ENCODE measurements at places on chromosomes 16 and 17.

GRCh38 chr16:85303354-85303883 lies 191.1 kb upstream of the CIBAR2 start:
- DNase-seq, result no peak

DNA sequence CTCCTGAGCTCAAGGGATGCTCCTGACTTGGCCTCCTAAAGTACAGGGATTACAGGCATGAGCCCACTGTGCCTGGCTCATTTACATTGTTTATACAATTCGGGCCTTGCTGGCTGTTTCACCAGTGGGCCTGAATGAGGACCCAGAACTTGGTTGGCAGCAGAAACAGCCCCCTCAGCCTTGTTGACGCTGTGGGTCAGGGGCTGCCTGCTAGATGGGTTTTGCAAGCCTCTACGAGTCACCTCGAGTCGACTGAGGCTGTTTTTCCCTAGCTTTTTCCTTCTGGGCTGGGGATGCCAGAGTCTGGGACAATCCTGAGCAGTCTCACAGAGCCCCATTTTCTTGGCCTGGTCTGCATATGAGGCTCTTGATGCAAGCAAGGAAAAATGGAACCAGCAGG lies 16.1 kb downstream of the PPL start:
- no peak for DNase-seq

- no peak for DNase-seq
Observed at GRCh38 chr17:79834565-79835469, 4.4 kb downstream of the CBX4 start.

DNA sequence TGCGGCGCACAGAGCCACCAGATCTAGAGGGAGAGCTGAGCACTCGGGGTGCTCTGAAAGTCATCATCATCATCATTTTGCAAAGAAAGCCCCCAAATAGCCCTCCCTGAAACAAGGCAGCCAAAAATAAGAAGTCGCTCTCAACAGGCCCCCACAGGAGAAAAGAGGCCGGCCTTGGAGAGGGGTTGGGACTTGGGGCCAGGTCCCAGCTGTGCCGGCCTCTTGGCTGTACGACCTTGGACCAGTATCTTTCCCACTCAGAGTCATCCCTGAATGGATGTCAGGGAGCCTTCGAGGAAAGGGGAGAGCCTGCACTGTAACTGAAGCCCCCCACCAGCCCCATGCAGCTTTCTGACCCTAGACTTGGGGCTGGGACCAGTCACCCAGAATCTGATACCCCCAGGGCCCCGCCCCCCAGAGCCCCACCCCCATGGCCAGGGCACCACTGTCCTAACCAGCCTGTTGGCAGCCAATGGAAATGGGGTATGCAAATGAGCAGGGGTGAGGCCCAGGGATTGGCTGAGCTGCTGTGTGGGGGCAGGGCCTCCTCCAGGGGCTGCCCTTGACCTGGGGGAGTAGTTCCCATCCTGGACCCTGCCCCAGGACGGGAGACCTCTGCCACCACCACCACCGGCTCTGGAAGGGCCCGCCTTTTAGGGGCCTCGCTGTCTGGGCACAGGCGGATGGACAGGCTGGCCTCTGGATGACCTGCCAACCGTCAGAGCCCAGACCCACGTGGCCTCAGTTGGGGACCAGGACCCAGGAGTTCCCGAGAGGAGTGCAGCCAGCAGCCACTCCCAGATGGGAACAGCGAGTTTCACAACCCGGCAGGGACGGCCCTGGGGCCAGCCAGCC lies 15.4 kb downstream of the ZFPM1 start:
- DNase-seq, result peak; percentile 25

GRCh38 chr17:34146440-34147043 lies 108.5 kb upstream of the CCL2 start:
- no peak for DNase-seq

DNA sequence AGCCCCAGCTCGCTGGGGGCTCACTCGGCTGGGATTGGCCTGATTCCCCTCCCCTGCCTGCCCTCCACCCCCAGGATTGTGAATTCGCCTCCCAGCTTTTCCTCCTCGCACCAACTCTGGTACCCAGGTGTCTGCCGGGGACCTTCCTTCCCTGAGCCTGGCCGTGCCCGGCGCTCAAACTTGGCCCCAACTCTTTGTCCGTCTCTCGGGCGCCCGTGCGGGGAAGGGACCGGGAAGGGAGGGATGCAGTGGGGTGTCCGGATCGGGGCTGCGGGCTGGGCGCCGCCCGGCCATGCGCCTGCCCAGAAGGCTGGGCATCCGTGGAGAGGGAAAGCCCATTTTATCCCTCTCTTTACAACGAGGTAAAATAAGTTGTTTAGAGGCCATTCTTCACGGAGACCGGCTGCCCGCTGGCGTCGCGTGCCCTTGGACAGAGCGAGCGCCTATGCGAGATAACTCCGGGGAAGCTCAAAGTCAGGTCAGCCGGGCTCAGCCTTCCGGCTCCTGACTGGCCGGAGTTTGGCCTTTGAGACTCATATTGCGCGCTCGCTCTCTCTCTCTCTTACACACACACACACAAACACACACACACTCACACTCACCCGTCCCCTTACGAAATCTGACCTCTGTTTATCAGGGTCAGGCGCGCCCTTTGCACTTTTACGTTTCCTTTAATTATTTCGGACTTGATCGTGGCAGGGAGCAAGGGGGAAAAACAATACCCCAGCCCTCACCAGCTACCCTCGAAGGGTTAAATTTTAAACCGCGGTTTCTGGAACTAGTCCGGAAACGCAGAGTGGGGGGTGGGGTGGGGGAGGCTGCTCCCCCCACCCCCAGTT lies 774 bp upstream of the MAF start:
- DNase-seq, result no peak

GRCh38 chr17:72205822-72206221 lies 85.0 kb downstream of the SOX9 start:
- no peak for DNase-seq

GRCh38 chr16:86384263-86384649 lies 126.1 kb upstream of the FOXF1 start:
- no peak for DNase-seq

GRCh38 chr16:82281544-82281943 lies 111.5 kb upstream of the MPHOSPH6 start:
- DNase-seq, result no peak

GRCh38 chr17:10716218-10716617 lies 13.6 kb downstream of the TMEM220 start:
- no peak for DNase-seq

DNA sequence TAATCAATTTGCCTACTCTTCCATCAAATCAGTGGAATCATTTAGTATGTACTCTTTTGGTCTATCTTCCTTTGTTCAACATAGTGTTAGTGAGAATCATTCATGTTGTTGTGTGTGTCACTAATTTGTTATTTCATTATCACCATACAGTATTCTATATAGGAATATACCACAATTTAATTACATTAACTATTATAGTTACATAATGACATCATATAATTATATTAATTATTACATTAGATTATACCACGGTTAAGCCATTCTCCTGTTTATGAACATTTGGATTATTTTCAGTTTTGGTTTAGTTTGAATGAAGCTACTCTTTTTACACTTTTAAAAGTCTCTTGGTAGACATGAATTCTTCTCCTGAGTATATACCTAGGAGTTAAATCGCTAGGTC lies 40.4 kb downstream of the MYO1D start:
- no peak for DNase-seq

- DNase-seq, result no peak
Observed at GRCh38 chr17:53749178-53749577, 73.5 kb upstream of the KIF2B start.

DNA sequence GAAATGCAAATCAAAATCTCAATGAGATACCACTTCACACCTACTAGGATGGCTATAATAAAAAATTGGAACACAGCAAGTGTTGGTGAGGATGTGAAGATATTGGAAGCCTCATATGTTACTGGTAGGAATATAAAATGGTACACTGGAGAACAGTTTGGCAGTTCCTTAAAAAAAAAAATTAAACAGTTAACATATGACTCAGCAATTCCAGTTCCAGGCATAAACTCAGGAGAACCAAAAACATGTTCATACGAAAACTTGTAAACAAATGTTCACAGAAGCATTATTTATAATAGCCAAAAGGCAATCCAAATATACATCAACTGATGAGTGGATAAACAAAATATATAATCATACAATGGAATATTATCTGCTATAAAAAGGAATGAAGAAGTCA lies 28.2 kb downstream of the ZNF652 start:
- DNase-seq, result no peak

DNA sequence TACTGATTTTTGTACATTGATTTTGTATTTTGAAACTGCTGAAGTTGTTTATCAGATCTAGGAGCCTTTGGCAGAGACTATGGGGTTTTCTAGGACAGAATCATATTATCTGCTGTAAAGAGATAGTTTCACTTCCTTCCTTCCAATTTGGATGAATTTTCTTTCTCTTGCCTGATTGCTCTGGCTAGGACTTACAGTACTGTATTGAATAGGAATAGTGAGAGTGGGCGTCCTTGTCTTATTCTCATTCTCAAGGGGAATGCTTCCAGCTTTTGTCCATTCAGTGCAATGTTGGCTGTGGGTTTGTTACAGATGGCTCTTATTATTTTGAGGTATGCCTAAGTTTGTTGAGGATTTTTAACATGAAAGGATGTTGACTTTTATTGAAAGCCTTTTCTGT lies 290.1 kb downstream of the MAP2K4 start:
- DNase-seq, result no peak

DNA sequence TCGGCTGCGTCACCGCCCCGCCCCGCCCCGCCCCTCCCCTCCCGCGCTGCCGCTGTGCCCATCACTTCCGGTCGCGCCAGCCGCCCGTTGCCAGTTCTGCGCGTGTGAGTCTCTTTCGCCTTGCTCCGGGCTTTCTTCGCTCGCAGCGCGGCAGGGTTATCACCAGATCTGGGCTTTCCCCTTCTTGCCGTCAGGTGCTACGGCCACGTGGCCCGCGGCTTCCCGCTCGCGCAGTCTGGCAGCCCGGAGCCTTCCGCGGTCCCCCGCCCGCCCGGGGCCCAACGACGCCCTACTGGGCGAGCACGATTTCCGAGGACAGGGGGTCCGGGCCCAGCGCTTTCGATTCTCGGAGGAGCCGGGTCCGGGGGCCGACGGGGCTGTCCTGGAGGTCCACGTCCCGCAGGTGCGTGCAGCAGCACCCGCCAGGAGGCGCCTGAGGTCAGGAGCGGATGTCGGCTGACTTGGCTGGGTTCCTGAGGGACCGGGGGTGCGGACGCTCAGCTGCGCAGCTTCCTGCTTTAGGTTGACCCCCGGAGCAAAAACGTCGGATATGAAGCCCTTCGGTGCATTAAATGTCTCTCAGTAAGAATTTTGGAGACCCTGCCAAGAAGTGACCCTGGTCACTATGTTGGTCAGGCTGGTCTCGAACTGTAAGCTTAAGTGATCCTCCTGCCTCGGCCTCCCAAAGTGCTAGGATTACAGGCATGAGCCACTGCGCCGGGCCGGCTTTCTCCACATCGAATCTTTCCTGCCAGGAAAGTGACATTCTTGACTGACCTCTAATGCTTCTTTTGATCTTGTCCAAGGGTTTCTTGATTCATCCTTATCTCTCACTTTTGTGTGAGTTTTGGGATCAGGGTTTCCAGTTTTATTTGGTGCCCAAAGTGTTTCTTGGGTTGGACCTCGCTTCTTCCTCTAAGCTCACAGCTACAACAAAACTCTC lies at the start of gene METTL23:
METTL23 (plus strand) TSS at position 64 of the 943 bp plus-strand sequence. CDS start 2,872 bp downstream, outside the sequence.
- no peak for DNase-seq

DNA sequence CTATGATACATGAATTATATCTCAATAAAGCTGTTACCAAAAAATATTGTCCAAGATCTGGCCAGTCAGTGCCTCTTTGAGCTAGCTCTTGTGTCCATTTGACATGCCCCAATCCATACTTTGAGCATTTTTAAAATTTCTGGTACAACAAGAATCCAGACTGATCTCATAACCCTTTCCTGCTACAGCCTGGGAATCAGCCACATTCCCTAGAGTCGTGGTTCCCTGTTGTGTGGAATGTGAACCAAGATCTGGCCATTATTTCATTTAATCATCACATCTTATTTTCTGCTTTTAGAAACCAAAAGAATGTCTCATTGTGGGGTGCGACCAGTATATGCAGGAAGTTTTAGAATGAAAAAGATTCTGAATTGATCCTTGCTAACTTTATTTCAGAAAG lies 34.3 kb upstream of the RPRML start:
- DNase-seq, result no peak

- no peak for DNase-seq
Observed at GRCh38 chr17:31560616-31561235, 169.3 kb downstream of the RAB11FIP4 start.

GRCh38 chr17:18235743-18236256 lies 10.4 kb downstream of the LLGL1 start:
- no peak for DNase-seq

- no peak for DNase-seq
Observed at GRCh38 chr16:68718590-68718989, 18.5 kb upstream of the CDH1 start.

- DNase-seq, result no peak
Observed at GRCh38 chr17:40795019-40795667, 4.6 kb downstream of the KRT28 start.

GRCh38 chr16:68166264-68166663 lies 69.7 kb downstream of the ESRP2 start:
- DNase-seq, result no peak

DNA sequence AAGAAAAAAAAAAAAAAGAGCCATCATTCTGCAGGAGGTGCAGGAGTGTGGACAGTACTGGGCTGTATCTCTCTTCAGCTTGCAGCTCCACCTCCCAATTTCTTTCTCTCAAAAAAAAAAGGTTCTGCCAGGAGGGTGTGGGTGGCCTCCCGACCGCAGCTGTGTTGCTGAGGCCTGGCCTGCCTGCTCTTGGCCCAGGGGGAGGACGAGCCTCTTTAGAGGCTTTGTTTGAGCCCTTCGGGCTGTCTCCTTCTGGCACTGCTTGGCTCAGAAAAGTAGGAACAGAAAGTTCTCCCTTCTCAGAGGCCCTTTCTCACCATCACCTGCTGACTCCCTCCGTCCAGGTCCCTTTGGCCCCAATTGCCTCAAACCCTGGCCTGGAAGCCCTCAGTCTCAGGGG lies 22.2 kb upstream of the C17orf107 start:
- no peak for DNase-seq

DNA sequence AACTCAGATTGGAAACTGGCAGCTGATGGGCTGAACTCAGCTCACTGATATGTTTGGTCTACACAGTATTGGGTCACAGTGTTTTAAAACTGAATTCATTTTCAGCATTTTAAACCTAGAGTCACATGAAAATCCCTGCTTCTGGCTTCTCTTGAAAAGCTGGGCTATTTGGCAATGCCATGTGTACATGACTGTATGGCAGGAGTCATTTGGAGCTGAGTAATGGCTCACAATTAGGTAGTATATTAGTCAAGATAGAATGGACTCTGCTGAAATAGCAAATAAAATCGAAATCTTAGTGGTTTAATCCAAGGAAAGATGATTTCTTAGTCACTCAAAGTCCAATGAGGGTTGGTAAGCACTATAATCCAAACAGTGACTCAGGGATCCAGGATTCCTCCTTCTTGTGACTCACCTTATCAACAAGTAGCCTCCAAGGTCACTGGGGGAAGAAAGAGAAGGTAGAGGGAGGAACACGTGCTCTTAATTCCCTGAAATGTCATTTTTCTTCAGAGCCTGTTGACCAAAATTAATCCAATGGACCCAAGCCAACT lies 13.9 kb upstream of the PMP22 start:
- peak; percentile 16 for DNase-seq

- no peak for DNase-seq
Observed at GRCh38 chr16:73019457-73020362, 28.2 kb downstream of the ZFHX3 start.

- no peak for DNase-seq
Observed at GRCh38 chr16:28931801-28932225, at the start of gene CD19. CD19 (plus strand) TSS chr16:28931971; CDS start chr16:28932001, 30 bp downstream.

- DNase-seq, result no peak
Observed at GRCh38 chr17:40551091-40551878, 14.0 kb downstream of the CCR7 start.

- DNase-seq, result no peak
Observed at GRCh38 chr17:45410144-45411091, 22.3 kb downstream of the ARHGAP27 start.

GRCh38 chr16:47872225-47872624 lies 283.6 kb downstream of the ABCC12 start:
- DNase-seq, result no peak

Data from SW 1271 (cell line).